ENCODE measurements at places on chromosomes 6 and 20. TPM values are rescaled to one million over a fixed set of nuclear protein-coding genes. Genes with fewer than 3 reads are reported as not detected.
A peak's percentile ranks its signal among the peaks of the same experiment; 100 is the strongest.

The B3GAT2 gene
- 1.5 TPM for polyA plus RNA-seq

The APCDD1L gene
- 8.1 TPM for polyA plus RNA-seq

- peak overlapping the region; percentile 54 for H3K27ac ChIP-seq
Measured at GRCh38 chr6:90131125-90131524, 165.5 kb downstream of the BACH2 start.

GRCh38 chr20:60900618-60901017 lies 351.4 kb upstream of the CDH4 start:
- H3K27me3 ChIP-seq = no peaks in the 10 kb centered on the region
- no peaks in the 10 kb centered on the region for H3K36me3 ChIP-seq
- no peaks in the 10 kb centered on the region for H3K4me1 ChIP-seq

The PGBD1 gene
- polyA plus RNA-seq = 6.2 TPM

DNA sequence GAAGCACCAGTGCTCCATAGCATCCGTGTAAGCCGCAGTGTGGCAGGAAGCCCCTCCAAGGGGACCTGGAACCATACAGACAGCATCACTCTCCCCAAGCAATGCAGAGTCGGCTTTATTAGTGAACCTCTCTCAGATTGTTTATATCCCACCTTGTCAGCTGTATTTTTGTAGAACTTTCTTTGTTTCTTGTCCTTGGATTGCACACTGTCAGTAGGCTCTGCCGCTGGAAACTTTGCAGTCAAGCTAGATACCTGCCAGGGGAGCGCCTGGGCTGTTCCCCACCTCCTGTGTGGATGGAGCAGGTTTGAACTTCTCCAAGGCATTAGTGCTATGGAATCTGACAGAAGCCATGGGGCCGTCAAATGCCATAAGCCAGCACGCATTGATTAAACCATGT lies 18.6 kb upstream of the CLDN20 start:
- H3K27ac ChIP-seq = no peak overlapping the region
- H3K27me3 ChIP-seq = no peaks in the 10 kb centered on the region

DNA sequence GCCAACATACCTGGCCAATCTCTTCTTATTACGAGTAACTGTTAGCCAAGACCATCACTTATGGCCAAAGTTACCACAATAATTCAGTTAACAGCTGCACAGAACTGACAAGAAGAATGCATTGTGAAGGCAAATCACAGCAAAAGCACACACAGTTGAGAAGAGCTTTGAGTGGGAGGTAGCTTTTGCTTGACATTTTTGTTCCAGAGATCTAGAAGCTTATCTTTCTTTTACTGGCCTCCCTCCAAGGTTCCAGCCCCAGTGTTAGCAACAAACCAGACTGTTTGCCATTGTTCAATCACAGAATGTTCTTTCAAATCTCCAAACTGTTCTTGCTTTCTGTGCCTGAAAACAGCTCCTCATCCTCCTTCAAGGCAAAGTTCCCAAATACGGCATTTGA lies 35.9 kb upstream of the IRAK1BP1 start:
- H3K27me3 ChIP-seq = no peaks in the 10 kb centered on the region
- no peak overlapping the region for H3K27ac ChIP-seq
- H3K36me3 ChIP-seq = no peaks in the 10 kb centered on the region
- H3K4me1 ChIP-seq = no peaks in the 10 kb centered on the region
- H3K4me3 ChIP-seq = no peak overlapping the region

GRCh38 chr6:36025932-36026327 lies 1.5 kb upstream of the SLC26A8 start:
- no peaks in the 10 kb centered on the region for H3K36me3 ChIP-seq
- no peak for DNase-seq
- no peak overlapping the region for H3K4me3 ChIP-seq
- no peak overlapping the region for H3K27ac ChIP-seq
- H3K4me1 ChIP-seq = no peaks in the 10 kb centered on the region
- H3K27me3 ChIP-seq = peaks cover 16% of the 10 kb centered on the region

GRCh38 chr20:36572701-36573102 lies 695 bp upstream of the TGIF2 start:
- peak; percentile 52 for DNase-seq
- H3K4me1 ChIP-seq = peaks cover 28% of the 10 kb centered on the region
- peak overlapping the region; percentile 56 for H3K4me3 ChIP-seq

GRCh38 chr6:104956731-104957294 lies at the start of gene LIN28B:
LIN28B (plus strand) TSS chr6:104957107; CDS start chr6:104957251, 144 bp downstream.
- peaks cover 3% of the 10 kb centered on the region for H3K4me1 ChIP-seq
- H3K27me3 ChIP-seq = peaks cover 41% of the 10 kb centered on the region

DNA sequence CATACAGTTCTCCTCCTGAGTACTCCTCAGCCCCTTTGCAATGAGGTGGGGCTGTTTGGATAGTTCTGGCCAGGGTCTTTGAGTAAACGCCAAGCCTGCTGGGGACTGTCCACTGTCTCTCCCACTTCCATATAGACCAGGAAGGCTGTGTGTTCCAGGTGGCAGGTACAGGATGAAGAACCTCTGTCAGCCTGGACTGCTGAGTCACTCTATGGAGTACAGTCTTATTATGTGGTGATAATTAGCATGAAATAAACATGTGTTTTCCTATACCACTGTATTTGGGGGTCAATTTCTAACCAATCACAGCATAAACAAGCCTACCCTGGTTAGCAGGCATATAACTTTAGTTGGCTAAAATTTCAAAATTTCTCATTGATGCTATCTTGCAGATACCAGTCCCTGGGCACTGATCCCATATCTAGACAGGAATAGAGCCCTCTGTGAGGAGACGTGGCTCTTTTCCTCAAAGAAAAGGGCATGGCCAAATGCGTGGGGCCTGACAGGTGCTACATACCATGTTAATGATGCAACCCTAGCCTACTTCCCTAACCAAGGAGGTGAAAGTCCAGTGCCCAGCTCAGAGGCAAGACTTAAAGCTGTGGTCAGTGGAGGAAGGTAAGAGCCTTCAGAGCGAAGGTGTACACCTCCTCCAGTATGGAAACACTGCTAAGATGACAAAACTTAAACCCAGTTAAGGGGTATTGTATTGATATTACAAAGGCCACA lies 4.5 kb upstream of the ALDH8A1 start:
- DNase-seq = no peak
- H3K27me3 ChIP-seq = no peaks in the 10 kb centered on the region
- H3K36me3 ChIP-seq = peaks cover 6% of the 10 kb centered on the region
- H3K27ac ChIP-seq = no peak overlapping the region
- no peak overlapping the region for H3K4me3 ChIP-seq

The THEMIS gene
- not detected for polyA plus RNA-seq

DNA sequence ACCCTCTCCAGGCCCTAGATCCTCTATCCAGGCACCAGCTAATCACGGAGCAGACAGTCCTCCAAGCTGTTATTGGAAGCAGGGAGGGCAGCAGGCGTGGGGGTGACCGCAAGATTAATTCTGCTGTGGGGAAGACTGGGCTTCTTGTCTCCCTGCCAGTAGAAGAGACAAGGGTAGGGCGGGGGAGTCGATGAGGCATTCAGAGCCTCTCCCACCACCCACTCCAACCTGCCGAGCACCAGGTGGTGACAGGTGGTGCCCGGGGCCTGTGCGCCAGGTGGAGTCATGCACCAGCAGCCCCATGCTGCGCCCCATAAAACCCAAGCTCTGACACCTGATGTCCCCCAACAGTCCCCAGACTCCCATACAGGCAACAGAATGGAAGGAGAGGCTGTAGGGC lies 89.6 kb downstream of the CDH22 start:
- no peak for DNase-seq
- no peak overlapping the region for H3K27ac ChIP-seq
- H3K27me3 ChIP-seq = peaks cover 6% of the 10 kb centered on the region
- peaks cover 44% of the 10 kb centered on the region for H3K4me1 ChIP-seq
- no peak overlapping the region for H3K4me3 ChIP-seq
- no peaks in the 10 kb centered on the region for H3K36me3 ChIP-seq

- H3K4me3 ChIP-seq = no peak overlapping the region
- DNase-seq = no peak
- no peak overlapping the region for H3K27ac ChIP-seq
- H3K4me1 ChIP-seq = no peaks in the 10 kb centered on the region
Measured at GRCh38 chr6:143234734-143235133, 174.0 kb downstream of the AIG1 start.

- no peak overlapping the region for H3K27ac ChIP-seq
- DNase-seq = no peak
- H3K27me3 ChIP-seq = no peaks in the 10 kb centered on the region
- H3K4me1 ChIP-seq = no peaks in the 10 kb centered on the region
- H3K4me3 ChIP-seq = no peak overlapping the region
- peaks cover 3% of the 10 kb centered on the region for H3K36me3 ChIP-seq
Measured at GRCh38 chr20:35821807-35822242, 50.0 kb downstream of the PHF20 start.

GRCh38 chr6:132830334-132830751 lies 16.0 kb downstream of the RPS12 start:
- peak; percentile 84 for DNase-seq
- no peaks in the 10 kb centered on the region for H3K4me1 ChIP-seq
- H3K27ac ChIP-seq = no peak overlapping the region

All from muscle of leg (tissue), 16 donors.